ENCODE measurements at places on chromosomes 4 and X.

- no peak for DNase-seq
Observed at GRCh38 chr4:1155314-1155713, 17.1 kb downstream of the SPON2 start.

- DNase-seq = peak; percentile 54
Observed at GRCh38 chrX:133985164-133985966, at the start of gene GPC3. GPC3 (minus strand) TSS chrX:133985594.

DNA sequence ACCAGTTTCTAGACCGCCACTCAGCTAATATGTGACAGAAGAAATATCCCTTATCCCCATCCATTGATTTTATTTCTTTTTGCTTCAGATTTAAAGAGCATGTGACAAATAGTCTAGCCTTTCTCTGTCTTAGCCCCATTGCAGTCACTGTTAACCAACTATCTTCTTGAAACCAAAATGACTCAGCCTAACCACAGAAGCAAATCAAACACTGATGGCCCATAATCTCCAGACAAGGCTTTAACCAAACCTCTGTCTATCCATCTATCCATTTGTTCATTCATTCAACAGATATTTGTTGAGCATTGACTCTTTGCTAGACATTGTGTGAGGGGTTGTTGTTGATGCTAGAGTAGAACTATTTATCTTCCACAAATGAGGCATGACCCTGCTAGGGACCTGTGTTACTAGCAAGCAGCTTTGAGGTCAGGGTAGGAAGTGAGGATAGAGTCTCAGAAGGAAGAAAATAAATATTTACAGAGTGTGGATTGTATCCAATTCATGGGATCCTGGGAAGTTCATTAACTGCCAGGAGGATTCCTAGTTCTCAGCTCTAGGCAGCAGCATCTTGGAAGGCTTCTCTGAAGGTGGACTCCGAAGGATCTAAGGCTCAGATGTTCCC, 22.5 kb downstream of the HNRNPH2 start:
- peak; percentile 52 for DNase-seq

DNA sequence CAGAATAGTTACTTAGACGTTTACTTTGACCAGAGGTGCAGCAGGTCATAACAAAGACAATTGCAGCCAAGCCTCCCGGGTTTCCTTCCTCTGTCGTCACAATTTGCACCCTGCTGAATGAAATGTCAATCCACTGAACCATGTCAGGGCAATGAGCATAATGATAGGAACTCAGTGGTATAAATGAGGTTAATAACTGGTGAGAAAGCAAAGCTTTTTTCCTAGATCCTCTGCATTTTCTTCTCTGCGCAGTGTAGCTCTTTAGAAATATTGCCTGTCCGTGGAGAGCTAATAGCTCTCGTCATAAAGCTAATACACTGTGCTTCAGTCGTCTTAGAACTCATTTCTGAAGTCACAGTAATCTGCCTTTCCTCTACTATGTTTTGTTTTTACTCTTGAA, 1960.1 kb upstream of the ADGRL3 start:
- no peak for DNase-seq

GRCh38 chr4:187491959-187492358, 503.6 kb upstream of the ZFP42 start:
- peak; percentile 66 for DNase-seq

DNA sequence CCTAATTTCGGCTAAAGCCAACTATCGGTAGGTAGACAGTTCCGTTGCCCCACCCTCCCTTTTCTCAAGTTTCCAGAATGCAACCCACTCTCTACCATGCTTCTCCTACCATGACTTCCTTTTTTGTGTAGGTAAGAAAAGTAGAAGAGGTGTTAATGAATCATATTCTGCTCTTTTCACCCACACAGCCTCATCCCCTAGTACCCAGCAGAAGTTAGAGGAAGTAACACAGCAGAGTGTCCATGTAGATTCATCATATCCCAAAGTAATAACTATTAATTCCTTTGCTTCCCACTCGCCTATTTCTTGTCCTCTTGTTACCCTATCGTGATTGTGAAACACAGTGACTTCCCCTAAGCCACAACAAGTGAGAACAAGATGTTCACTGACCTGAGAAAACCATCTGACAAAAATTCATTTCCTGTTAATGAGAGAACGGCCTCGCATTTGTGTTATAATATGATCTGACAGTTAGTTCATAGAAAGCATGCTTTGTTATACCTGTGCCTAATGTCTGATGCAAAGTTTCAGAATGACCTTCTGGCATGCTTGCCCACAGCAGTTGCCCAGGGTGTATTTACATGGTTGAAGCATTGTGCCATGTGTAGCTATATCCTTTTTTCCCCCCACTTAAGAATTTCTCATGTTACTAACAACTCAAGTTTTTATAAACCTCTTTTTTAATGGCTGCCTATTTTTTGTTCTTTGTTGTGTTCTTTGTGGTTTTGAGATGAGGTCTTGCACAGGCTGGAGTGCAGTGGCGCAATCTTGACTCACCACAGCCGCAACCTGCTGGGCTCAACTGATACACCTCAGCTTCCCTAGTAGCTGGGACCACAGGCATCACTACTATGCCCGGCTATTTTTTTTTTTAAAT, 185.6 kb downstream of the RAP1GDS1 start:
- DNase-seq = no peak

DNA sequence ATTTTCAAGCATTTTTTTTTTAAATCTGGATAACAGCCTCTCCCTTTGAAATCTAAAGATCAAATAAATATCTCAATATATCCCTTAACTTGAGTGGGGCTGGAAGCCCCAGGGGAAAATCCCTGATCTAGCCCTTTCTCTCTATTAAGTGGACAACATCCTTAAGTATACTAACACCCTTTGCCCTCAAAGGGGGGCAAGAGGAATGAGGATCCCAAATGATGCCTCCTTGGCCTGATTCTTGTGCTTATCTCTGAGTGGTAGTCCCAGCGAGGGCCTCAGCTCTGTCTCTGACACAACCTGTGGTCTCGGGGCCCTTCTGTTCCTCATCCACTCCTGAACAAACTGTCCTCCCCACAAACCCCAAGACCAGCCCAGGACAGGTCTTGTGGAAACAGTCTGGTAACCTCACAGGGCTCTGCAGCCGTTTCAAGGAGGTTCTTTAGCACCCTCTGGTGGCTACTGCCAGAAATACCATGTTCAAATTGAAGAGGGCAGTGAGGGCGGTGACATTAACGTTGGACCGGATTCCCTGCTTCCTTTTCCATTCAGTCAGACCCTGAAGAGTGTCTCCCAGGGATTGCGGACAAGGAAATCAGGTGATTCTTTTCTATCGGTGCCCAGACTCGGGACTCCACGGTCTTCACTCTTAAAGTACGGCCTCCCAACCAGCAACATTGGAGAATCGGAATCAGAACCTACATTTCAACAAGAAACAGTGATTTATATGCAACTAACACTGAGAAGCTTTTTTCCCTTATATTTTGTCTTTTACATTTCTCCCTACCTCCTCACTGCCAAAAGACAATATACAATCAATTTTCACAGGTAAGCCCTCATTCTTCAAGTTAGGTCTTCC, 13.0 kb downstream of the CXCL13 start:
- peak; percentile 66 for DNase-seq

GRCh38 chr4:7461230-7461629, 26.5 kb upstream of the PSAPL1 start:
- no peak for DNase-seq

GRCh38 chr4:176499518-176499917, 179.8 kb downstream of the SPCS3 start:
- peak; percentile 77 for DNase-seq

DNA sequence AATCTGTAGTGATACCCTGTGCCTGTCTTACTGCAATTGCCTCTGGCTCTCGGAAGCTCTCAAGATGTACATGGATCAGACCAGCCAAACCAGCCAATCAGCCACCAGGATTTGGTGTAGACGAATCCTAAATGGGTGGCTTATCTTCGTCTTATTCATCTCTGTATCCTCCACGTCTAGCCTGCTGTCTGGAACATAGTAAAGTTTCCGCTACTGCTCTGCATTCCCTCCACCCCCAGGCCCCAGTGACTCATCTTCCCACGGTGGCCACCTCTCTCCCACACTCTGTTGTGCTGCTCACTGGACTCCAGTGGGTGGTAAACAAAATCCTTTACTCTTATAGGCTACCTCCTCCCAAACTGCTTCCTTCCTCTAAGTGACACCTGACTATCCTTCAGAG, 37.8 kb downstream of the SEPTIN6 start:
- peak; percentile 54 for DNase-seq

DNA sequence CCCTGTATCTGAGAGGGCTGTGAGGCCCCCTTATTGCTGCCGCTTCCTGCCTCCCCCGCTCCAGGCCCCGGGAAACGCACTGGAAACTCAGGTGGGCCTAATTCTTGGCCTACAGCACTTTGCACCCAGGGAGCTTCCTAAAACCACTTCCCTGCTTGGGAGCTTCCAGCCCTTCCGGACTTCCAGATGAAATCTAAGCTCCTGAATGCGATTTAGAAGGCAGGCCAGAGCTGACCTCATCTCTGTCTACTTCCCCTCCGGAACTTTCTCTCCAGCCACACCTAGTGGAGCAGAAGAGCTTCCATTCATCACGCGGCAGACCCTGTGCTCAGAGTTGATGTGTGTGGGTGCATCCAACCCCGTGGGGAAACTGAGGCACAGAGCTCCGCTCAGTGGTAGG, 84.2 kb downstream of the SORCS2 start:
- DNase-seq = no peak

DNA sequence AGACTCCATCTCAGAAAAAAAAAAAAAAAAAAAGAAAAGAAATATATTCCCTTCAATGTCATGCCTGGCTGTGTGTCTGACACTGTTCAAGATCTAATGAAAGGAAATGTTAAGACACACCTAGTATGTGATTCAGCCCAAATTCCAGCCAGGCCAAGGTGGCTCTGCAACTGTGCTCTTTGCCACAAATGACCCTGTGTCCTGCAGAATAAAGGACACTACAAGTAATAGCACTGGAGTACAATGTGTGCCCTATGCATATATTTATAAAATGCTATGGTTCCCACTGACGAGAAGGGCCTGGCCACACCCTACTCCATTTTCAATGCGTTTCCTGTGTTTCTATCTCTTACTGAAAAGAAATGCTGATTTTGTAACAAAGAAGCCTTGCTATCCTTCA, 98.0 kb upstream of the SORBS2 start:
- DNase-seq = no peak

DNA sequence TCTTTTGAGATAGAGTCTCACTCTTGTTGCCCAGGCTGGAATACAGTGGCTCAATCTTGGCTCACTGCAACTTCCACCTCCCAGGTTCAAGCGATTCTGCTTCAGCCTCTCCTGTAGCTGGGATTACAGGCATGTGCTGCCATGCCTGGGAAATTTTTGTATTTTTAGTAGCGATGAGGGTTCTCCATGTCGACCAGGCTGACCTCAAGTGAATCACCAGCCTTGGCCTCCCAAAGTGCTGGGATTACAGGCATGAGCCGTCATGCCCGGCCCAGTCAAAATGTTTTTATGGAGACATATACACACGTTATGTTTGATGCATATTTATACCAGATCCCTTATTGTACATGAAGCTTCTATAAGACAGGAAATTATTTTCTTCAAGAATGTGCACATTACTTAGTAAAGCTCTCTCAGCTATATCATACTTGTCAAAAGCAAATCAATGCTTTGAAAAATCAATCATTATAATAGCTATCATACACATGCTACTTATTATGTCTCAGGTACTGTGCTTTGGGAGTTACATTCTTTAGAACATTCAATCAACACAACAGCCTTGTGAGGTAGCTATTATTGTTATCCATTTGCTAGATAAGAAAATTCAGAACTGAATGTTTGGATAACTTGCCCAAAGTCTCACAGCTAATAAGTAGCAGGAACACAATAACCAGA, 269.2 kb downstream of the FSTL5 start:
- no peak for DNase-seq

GRCh38 chr4:29578329-29578728, 1141.8 kb upstream of the PCDH7 start:
- no peak for DNase-seq

DNA sequence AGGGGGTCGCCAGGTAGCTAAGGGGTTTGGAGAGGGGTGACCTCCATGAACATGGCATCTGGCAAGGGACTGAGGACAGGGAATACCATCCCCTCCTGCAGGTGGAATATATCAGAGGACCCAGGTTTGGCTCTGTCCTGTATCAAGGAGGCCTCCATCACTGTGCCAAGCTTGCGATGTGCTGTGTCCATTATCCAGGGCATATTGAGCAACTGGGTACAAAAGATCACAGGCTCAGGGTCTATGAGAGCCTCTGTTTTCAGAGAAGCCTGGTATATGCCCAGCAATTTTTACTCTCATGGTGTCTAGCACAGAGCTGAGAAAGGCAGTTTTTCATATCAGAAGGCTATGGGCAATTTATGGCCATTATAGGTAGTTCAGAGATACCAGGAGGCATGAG, 16.6 kb upstream of the TCEAL5 start:
- no peak for DNase-seq

DNA sequence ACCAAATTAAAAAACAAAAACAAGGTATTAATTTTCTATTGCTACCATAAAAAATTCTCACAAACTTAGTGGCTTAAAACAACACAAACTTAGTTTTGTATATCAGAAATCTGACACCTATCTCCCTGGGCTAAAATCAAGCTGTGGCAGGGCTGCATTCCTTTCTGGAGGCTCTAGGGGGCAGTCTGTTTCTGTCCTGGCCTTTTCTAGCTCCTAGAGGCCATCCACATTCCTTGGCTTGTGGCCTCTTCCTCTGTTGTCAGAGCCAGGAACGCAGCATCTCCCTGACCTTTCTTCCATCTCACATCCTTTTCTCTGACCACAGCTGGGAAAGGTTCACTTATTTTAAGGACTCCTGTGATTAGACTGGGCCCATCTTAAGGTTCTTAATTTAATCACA, 38.9 kb upstream of the TLR2 start:
- no peak for DNase-seq

GRCh38 chr4:171007618-171008390, 805.4 kb upstream of the GALNTL6 start:
- DNase-seq = no peak

DNA sequence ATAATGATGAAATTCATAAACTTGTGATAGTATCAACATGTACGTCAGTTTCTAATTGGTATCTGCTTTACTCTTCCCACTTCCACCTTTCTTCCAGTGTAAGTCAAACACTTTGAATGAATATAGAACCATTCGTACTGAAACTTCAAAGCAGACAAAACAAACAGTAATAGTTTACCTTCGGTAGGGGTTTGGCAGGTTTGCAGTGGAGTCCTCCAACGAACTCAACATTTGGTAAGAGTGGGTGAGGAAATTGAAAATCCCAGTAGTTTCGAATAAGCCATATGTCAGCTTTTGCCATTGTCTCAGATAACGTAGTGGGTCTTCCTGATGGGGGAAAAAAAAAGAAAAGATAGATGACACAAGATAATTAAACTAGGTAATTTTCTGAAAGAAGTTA, 2.2 kb downstream of the UGT2B4 start:
- DNase-seq = no peak

- peak; percentile 9 for DNase-seq
Observed at GRCh38 chr4:36399762-36400353, 118.4 kb downstream of the DTHD1 start.

DNA sequence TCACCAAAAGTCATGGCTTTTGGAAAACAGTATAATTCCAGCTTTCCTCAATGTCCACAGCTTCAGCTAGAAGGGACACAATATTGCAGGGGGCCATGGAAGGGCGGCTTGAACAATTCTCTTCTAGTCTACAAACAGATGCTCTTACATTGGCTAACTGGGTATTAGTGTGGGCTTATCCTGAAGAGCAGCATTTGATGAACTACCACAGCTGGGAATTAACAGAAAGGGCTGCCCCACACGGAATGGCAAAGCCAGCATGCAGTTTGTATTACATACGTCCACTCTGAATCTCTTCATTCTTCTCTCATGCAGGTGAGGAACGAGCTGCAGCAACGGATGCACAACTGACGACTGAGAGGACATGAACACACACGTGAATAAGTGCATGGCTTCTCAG, 13.0 kb upstream of the PDCL2 start:
- DNase-seq = no peak

All from fibroblast of skin of scalp (primary cell).